ENCODE measurements at places on chromosomes 5 and 9.

- DNase-seq = no peak
Measured at GRCh38 chr5:79787448-79787847, 97.8 kb downstream of the CMYA5 start.

DNA sequence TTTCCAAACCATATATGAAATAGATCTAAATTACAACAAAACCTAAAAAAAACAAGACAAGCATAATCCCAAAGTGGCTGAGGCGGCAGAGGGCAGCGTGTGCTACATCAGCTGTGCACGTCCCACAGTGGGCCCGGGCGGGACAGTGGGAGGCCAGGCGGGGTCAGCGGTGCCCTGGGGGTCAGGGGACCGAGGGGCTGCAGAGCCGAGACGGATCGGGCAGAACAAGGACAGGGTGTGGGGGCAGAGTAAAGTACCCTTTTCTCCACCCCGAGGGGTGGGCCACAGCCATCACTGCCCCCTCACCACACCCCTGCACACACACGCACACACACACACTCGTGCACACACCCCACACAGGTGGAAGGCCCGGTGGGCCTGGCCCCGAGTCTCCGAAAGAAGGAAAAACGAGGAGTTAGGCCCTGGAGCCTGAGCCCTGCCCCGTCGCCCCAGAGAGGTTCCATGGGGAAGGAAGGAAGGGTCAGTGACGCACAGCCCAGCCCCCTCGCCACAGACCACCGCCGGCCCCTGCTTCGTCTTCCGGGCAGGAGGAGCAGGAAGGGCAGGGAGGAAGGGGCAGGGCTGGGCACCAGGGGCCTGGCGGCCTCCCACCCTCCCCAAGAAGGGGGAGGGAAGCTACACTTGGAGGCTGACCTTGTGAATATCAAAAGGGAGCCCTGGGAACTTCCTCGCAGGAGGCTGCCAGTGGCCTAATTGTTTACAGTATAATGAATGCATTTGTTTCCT lies 49.6 kb upstream of the UBAC1 start:
- no peak for DNase-seq

- DNase-seq = no peak
Measured at GRCh38 chr5:126591549-126591948, 3.5 kb downstream of the ALDH7A1 start.

- DNase-seq = no peak
Measured at GRCh38 chr5:1420211-1421195, 24.7 kb downstream of the SLC6A3 start.

DNA sequence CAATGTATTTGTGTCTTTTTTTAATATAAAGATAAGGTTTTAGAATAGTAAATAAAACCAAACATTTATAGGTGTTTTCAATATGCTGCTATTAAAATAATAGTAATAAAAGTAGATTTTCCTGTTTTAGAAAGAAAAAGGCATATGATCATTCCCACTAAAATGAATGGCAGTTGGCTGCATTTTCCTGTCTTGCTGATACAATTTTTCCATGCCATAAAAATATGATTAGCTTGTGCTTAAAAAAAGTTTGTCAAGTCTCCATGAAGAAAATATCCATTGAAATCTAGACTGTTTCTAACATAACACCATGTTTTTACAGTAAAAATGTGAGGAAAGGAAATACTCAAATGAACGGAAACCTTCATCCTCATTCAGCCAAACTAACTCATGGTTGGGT lies 65.0 kb downstream of the FBXL7 start:
- no peak for DNase-seq

Measured in NCI-H1092 treated with DMSO at 0.1 percent for 48 hours (cell line).